ENCODE measurements at places on chromosomes 13 and 19.

DNA sequence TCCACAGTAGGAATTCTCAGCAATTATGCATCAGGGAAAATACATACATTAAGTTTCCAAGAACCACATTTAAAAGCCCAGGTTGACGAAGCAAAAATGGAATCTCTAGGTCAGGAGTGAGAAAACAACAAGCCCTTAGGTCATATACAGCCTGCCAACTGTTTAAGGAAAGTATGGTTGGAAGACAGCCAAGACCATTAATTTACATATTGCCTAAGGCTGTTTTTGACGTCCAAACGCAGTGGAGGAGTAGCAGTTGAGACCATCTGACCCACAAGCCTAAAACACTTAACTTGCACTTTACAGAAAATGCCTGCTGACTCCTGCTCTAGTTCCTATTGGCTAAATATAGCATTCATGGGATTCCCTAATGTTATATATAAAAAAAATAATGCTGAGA is 299.0 kb downstream of the ITGBL1 start:
- DNase-seq, result no peak

DNA sequence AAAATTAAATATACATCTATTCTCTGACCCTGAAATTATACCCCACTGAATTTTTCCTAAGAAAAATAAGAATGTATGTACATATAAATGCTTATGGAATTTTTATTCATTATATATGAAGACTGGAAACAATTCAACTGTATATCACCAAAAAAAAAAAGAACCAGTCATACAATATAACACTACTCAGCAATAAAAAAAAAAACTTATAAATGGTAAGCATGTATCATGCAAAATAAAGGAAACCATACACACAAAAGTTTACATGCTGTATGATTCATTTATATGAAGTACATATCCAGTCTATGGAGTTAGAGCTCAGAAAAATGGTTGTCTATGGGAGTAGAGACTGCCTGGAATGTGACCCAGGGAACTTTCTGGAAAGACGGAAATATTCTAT is 199.4 kb upstream of the MIR17HG start:
- DNase-seq, result no peak

- no peak for DNase-seq
These were observed 5.8 kb downstream of the CRYL1 start for GRCh38 chr13:20519875-20520274.

- no peak for DNase-seq
These were observed 41.2 kb downstream of the USP12 start for GRCh38 chr13:27130223-27130978.

GRCh38 chr19:40309666-40310065 is 24.5 kb upstream of the AKT2 start:
- DNase-seq, result no peak

- no peak for DNase-seq
These were observed 55.5 kb downstream of the TBC1D4 start for GRCh38 chr13:75426421-75426820.

- DNase-seq, result no peak
These were observed 218.7 kb downstream of the KCTD12 start for GRCh38 chr13:76667551-76667950.

- DNase-seq, result no peak
These were observed 19.0 kb downstream of the UPF1 start for GRCh38 chr19:18850471-18851375.

DNA sequence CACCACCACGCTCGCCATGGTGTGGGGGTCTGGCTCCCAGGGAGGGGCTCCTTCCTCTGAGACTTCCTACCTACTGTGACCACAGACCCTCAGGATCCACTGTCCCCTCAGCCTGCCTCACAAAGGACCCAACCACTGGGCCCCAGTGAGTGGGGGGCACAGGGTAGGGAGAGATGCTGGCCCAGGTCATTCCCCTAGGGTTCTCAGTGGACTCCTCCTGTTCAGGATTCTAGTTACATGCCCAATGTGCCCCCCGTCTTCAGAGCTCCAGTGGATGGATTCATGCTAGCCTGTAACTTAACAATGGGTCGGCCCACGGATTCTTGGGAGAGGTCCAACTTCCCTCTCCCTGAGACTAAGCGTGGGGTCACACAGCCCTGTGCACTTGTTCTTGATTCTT is at the start of gene TSKS:
Gene TSKS, minus strand, starts transcription at position 77 of the 400 bp plus-strand sequence. Its CDS starts 59 bp downstream, at position 18.
- DNase-seq, result no peak

DNA sequence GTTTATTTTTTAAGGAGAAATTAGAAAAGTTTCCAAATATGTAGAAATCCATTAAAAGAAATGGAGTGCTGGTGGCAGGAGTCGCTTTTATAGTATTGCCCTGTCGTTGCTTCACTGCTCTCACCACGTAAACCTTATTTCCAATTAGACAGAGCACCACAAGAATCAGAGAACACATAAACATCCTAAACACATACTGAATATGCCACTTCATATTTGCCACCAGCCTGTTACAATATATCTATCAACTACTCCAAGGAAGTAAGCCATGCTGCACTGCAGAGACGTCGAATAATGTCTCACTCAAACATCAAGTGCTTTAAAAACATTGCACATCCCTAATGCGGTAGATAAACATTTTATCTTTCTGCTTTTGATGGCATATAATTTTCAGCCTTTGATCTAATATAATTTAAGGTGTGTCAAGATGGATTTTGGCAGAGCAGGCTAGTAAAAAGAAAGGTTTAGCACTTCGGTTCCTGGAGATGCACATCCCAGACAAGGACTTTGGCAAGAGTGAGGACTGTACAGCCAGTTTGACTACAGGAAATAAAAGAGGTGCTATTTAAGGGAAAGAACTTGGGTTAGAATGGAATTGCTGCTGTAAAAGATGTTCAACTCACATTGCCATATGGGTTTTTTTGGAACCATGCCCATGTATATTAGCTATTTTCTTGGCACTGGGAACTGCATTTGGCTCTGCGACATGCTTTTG is 932.3 kb downstream of the EFNB2 start:
- no peak for DNase-seq

GRCh38 chr19:6837525-6837924 is 49.9 kb upstream of the ADGRE1 start:
- no peak for DNase-seq

DNA sequence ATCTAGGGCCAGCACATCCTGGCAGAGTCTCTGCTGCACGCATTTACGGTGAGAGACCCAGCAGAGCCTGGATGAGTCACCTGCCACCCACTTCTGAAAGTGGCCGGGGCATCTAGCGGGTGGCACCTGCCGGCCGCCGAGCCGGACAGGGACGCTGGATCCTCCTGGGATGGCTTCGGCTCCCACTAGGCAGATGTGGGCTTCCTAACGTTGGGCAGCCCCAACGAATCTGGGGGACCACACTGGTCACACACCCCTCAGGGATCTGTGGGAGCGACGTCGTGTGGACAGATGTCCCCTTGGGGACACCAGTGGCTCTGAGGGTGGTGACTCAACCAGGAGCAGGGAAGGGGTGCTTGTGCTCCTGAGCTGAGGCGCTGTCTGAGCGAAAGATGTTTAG is 32.2 kb downstream of the TMEM255B start:
- no peak for DNase-seq

GRCh38 chr13:25981060-25981459 is 70.8 kb downstream of the SHISA2 start:
- no peak for DNase-seq

DNA sequence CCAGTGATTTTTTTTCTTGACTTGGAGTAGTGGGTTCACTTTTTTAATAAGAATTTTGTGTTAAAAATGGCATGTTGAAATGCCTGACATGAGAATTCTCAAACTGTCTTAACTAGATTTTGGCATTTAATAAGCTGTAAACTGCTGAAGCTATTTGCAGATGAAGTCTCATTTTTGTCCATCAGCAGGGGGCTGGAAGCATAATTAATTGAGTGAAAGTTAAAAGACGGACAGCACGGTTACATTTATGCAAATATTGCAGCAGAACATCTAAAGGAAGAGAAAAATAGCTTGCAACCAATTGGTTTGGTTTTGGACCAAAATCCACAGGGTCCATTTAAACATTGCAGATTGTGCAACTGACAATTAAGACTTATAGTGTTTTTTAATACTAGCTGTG is 837.3 kb upstream of the KLHL1 start:
- DNase-seq, result no peak

- DNase-seq, result no peak
These were observed 12.6 kb downstream of the RTBDN start for GRCh38 chr19:12821761-12822160.

DNA sequence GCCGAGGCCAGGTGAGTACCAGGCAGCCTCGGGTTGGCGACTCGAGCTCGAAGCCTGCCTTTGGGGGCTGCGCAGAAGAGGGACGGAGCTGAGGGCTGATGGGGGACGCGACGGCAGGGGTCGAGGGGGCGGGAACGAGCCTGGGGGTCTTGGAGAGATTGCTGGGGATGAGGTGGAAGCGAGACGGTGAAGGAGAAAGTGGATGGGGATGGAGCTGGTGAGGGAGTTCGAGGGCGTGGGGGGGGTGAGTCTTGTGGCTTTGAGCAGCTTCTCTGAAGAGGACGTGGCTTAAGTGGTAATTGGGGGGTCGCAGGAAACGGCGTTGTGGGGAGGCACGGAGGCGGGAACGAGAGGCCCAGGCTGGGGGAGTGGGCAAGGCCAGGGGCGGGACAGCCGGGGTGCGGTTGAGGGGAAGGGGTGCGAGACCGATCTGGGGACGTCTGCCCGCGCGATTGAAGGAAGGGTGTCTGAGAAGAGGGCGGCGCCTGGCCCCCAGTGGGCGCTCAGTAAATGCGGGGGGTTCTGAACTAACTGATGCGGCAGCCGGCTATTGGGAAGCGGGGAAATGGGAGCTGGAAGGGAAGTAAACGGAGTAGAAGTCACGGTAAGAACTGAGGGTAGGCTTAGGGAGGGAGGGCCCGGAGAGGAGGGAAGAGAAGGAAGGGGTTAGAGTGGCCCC is 426 bp downstream of the MYO9B start:
- DNase-seq, result peak; percentile 49

DNA sequence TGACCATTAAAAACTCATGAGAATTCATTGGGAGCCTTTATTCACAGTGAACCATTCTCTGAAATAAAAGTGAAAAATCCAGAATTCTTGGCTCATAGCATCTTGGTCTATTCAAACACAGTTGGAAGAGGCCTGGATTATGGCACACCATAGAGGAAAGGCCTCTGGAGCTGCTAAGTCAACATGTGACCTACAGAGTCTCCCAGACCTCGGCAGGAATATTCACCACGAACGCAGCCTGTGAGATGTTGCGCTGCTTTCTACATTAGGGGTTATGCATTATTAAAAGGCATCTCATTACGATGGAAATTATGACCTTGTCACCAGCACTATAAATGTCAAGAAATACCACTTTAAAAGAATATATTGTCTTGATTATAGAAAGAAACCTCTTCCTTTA is 132.6 kb downstream of the EFNB2 start:
- DNase-seq, result no peak

- no peak for DNase-seq
These were observed 320.1 kb upstream of the SLC10A2 start for GRCh38 chr13:103386341-103386740.

DNA sequence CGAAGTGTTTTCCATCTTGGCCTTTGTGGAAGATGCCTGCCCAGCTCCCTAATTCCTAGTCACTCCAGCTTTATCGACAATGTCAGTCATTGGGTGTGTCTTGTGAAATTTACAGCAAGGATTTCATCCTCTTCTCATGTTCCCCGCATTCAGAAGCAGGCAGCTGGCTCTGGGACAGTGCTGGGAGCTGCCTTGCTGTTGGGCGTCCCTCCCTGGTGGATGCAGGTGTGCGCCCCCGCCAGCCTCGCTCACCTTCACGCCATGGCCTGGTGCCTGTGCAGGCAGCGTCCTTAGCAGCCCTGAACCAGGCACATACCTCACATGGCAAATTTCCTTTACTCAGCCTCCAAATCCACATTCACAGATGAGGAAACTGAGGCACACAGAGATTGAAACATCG is 39.7 kb upstream of the TFDP1 start:
- DNase-seq, result no peak

- no peak for DNase-seq
These were observed 110.2 kb downstream of the KLF5 start for GRCh38 chr13:73168953-73169401.

DNA sequence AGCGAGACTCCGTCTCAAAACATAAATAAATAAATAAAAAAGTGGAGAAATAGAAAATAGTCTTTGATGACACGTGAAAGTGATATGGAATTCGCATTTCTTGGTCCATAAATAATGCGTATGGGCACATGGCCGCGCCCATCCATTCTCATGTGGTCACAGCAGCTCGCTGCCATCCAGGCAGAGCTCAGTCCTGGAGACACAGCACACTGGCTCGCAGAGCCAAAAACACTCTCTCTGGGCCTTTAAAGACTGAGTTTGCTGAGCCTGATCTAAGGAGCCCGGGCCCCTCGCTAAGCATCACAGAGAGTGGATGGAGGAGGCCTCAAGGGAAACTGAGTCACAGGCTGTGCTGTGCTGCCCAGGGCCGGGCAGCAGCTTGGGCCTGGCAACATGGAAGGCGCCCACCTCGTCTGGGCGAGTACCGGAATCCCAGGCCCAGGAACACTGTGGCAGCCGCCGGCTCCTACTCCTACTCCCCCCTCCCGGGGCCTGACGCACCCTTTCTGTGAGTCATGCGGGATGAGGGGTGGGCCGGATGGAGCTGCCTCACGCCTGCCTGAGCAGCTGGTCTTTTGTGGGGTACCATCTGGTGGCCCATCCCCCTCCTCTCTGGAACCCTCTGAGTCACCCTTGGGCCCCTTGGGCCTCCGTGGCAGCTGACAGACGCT is 28.9 kb upstream of the CACTIN start:
- DNase-seq, result no peak

DNA sequence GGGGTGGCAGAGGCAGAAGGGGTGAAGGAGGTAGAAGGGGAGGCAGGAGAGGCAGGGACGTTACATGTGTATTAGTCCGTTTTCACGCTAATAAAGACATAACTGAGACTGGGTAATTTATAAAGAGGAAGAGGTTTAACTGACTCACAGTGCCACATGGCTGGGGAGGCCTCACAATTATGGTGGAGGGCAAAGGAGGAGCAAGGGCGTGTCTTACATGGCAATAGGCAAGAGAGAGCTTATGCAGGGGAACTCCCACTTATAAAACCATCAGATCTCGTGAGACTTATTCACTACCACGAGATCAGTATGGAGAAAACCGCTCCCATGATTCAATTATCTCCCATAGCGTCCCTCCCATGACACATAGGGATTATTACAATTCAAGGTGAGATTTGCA is 19.0 kb upstream of the ACOD1 start:
- no peak for DNase-seq

DNA sequence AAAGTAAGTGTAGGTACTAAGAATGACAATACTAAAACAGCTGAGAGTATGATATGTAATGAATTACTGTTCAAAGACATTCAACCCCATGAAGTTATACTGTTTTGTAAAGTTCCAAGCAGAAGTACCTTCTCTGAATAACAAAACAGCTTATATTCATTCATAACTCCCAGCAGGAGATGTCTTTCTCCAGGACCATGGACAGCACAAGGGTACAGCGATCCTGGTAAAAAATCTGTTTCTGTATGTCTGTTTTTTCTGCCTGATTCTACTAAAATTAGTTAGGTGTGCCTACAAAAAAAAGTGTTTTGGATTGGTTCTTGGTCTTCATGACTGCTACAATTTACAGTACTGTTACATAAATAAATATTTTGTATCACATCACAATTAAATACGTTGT is 172.5 kb upstream of the SLITRK5 start:
- DNase-seq, result no peak
